ENCODE measurements at places on chromosomes 7 and 10. TPM values are rescaled to one million over a fixed set of nuclear protein-coding genes. Genes with fewer than 3 reads are reported as not detected.
A peak's percentile ranks its signal among the peaks of the same experiment; 100 is the strongest.

DNA sequence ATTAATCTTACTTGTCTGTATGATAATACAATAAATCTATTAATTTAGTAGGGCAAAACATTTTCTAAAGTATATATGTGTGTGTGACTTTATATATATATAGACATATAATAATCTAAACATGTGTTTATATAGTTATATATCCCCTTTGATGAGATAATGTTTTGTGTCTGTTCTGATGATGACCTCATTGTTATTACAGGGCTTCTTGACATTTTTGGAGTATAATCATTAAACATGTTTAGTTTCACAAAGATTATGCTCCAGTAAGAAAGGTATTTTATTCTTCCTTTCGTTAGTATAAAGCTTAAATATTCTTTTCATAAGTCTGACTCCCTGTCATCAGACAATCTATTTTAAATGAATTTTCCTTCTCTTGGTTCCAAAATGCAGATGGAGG is 62.3 kb upstream of the CABCOCO1 start:
- H3K27me3 ChIP-seq: peaks cover 8% of the 10 kb centered on the region
- H3K4me1 ChIP-seq: no peaks in the 10 kb centered on the region
- no peaks in the 10 kb centered on the region for H3K36me3 ChIP-seq
- no peak overlapping the region for H3K4me3 ChIP-seq
- DNase-seq: no peak
- H3K27ac ChIP-seq: no peak overlapping the region

DNA sequence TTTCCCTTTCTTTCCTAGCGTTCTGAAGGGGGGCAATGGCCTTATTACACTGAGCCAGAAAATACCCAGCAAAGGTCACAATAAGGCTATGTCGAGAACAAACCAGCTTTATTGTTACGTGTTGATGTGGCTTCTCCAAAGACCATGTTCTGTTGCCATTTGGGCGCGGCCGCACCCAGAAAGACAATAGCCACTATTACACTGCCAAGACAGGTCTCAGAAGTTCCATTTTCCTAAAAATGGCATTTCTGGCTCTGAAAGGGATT is 77.8 kb downstream of the PROSER2 start:
- no peak overlapping the region for H3K27ac ChIP-seq
- no peak for DNase-seq

- H3K27ac ChIP-seq: no peak overlapping the region
- no peaks in the 10 kb centered on the region for H3K36me3 ChIP-seq
- no peak overlapping the region for H3K4me3 ChIP-seq
- no peak for DNase-seq
- H3K27me3 ChIP-seq: no peaks in the 10 kb centered on the region
Measured at GRCh38 chr10:66329147-66329546, 596.7 kb upstream of the LRRTM3 start.

GRCh38 chr10:2633630-2634029 is 433.7 kb upstream of the PFKP start:
- no peaks in the 10 kb centered on the region for H3K4me1 ChIP-seq
- H3K36me3 ChIP-seq: no peaks in the 10 kb centered on the region
- H3K27ac ChIP-seq: no peak overlapping the region
- H3K4me3 ChIP-seq: no peak overlapping the region

DNA sequence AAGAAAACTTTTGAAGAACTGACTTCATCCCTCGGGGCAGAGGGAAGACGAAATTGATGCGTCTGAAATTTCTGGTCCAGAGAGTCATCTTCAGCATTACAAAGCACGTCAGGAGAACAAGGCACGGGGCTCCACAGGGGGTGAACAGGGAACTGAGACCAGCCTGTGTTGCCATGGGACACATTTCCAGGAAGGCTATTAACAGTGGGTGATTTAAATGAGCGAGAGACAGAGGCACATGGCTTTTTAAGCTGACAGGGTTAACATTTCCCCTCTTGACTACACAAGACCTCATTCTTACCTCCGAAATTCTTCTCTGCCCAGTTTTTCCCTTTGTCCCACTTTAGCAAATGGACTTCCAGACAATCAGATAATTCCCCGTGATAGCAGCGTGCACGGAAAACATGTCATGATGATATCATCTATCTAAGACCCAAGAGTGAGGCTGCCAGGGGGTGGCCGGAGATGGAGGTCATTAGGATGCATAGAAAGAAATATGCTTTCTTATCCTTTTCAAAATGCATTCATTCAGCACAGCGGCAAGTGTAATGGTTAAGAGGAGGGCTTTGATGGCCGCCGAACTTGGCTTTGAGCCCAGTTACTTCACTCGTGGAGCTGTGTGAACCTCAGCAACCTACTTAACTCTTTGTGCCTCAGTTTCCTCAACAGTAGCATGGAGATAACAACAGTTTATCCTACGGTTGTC is 248.0 kb downstream of the PRPF18 start:
- DNase-seq: no peak
- H3K36me3 ChIP-seq: no peaks in the 10 kb centered on the region
- H3K4me1 ChIP-seq: no peaks in the 10 kb centered on the region
- no peak overlapping the region for H3K4me3 ChIP-seq
- no peaks in the 10 kb centered on the region for H3K27me3 ChIP-seq
- H3K27ac ChIP-seq: no peak overlapping the region

DNA sequence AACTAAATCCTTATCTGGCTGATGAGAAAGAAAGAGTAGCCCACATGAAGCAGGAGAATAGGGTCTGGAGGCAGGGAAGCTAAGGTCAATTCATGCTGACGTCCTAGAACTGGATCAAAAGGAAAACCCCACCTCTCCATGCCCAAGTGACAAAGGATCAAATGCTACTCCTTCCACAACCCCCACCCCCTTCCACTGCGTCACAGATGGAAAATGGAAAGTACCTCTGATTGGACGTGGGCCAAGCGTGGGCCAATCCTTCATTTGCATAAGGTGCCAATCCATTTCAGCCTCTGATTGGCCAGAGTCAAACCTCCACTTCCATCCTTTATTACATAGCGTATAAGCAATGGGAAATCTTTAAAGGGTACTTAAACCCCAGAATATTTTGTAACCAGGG is 431.3 kb upstream of the ETV1 start:
- H3K36me3 ChIP-seq: no peaks in the 10 kb centered on the region
- H3K4me1 ChIP-seq: no peaks in the 10 kb centered on the region
- DNase-seq: no peak
- no peak overlapping the region for H3K27ac ChIP-seq
- H3K27me3 ChIP-seq: no peaks in the 10 kb centered on the region
- H3K4me3 ChIP-seq: no peak overlapping the region

DNA sequence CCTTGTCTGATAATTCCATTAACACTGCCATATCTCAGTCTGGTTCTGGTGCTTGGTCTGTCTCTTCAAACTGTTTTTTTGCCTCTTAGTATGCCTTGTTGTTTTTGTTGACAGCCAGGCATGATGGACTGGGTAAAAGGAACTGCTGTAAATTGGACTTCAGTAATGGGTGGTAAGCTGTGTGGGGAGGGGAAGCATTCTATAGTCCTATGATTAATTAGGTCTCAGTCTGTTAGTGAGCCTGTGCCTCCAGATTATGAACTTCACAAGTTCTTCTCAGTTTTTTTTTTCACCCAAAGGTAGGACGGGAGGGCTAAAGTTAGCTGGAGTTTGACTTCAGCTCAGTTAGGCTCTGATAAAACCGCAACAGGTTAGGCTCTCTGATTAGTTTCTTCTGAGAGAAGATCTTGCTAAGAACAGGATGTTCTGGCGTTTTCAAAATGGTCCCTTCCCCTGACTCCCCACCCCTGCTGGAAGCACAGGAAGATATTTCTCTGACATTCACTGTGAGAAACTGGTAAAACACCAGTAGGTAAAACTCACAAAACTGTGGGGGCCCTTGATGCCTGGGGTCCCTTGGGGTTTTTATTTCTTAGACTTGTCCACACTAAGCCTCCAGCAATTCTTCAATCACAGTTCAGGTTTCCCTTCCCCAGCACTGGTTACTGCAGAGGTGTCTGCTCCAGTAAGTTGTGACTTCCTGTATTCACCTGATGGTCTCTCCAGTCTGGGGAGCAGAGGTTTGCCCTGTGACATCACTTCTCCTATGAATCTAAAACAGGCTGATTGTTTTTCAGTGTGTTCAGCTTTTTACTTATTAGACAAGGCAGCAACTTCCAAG is 43.3 kb upstream of the CCDC71L start:
- no peak overlapping the region for H3K27ac ChIP-seq
- peaks cover 7% of the 10 kb centered on the region for H3K4me1 ChIP-seq
- H3K27me3 ChIP-seq: peaks cover 4% of the 10 kb centered on the region
- peaks cover 1% of the 10 kb centered on the region for H3K36me3 ChIP-seq
- no peak for DNase-seq

GRCh38 chr7:128167042-128167701 is 73.9 kb upstream of the LEP start:
- no peaks in the 10 kb centered on the region for H3K36me3 ChIP-seq
- H3K4me3 ChIP-seq: peak overlapping the region; percentile 20
- peaks cover 9% of the 10 kb centered on the region for H3K4me1 ChIP-seq
- H3K27ac ChIP-seq: no peak overlapping the region
- no peak for DNase-seq
- H3K27me3 ChIP-seq: peaks cover 81% of the 10 kb centered on the region

DNA sequence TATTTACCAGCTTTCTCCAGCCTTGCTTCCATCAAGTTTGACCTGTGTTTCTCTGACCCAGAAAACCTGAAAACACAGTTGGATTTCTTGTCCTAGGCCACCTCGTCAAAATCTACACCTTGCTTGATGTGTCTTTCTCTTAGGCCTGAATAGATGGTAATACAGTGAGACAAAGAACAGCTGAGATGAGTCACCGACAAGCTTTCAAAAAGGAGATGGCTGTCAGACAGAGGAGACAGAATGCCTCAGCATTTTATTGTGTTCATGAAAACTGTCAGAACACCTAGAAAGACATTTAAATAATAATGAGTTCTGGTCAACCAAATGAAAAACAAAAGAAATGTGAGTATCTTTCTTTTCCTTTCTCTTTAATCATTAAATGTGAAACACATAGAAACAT is 119.7 kb upstream of the SORCS1 start:
- DNase-seq: no peak
- no peaks in the 10 kb centered on the region for H3K36me3 ChIP-seq
- no peaks in the 10 kb centered on the region for H3K27me3 ChIP-seq
- H3K4me1 ChIP-seq: no peaks in the 10 kb centered on the region
- H3K27ac ChIP-seq: no peak overlapping the region

The TMEM196 gene
- total RNA-seq: not detected

The ADAM12 gene
- total RNA-seq: 0.67 TPM

Measured in activated CD8-positive, alpha-beta memory T cell treated with anti-CD3 and anti-CD28 coated beads, Interleukin-2, amount 10 ng/mL, durations not matched to agents 7 days and 5 days (primary cell).